ENCODE measurements at places on chromosomes 7 and 10. TPM values are rescaled to one million over a fixed set of nuclear protein-coding genes. Genes with fewer than 3 reads are reported as not detected.

Gene INA
- total RNA-seq: not detected

Gene TMEM225B
- 1.1 TPM for total RNA-seq

Gene TMEM176A
- total RNA-seq: not detected

Gene HOXA10
- total RNA-seq: 0.35 TPM

Gene PNLIPRP2
- not detected for total RNA-seq

Gene PTEN
- total RNA-seq: 99.2 TPM

Gene CCL24
- total RNA-seq: not detected

Gene ZDHHC4
- total RNA-seq: 20.4 TPM

Gene PROSER2
- total RNA-seq: 1.3 TPM

DNA sequence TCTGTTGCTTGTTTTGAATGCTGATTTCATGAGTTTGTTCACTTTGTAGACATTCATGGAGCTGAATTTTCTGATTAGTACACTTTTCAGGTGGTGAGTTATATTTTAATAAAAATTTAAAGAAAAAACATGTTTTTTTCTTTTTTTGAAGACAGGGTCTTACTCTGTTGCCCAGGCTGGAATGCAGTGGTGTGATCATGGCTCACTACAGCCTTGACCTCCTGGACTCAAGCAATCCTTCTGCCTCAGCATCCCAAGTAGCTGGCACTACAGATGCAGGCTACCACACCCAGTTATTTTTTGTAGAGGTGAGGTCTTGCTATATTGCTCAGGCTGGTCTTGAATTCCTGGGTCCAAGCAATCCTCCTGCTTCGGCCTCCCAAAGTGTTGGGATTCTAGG, 23.7 kb downstream of the PDZD8 start:
- DNase-seq: no peak

GRCh38 chr10:43857206-43857930, 208.7 kb upstream of the ZNF32 start:
- DNase-seq: no peak

DNA sequence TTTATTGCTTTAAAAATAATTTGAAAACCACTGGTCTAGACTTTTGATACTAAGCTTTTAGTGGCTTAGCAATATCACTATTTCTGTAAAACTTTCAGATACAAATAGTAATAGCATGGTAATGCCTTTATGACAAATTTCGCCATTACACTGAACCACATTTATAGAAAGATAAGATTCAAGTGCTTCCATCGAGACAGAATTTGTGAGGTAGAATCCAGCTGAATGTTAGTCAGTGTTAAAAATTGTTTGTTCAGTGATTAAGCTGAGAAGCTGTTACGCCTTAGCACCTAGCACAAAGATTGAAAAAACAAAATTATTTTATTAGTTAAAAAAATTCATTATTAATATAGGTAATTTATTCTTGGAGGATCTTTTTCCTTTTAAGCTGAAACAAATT, 36.5 kb downstream of the GNAT3 start:
- DNase-seq: no peak

DNA sequence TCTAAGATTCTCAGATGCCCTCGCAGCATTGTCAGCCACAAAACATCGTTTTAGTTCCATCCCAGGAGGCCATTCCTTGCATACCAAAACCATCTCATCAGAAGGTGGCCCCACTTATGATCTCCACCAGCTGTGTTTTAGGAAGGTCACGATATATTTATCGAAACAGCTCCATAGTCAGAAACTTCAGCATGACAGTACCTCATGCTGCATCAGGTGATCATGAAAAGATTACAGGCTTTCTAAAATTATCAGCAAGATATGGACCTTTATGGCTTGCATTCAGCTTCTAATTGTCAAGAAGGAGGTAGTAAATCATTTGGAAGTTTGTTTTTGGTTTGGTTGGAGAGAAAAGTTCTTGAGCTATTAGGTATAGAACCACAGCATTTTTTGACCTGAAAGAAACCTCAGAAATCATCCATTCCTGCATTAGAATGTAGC, 20.0 kb downstream of the JAZF1 start:
- DNase-seq: no peak

- no peak for DNase-seq
Observed at GRCh38 chr7:157528785-157529341, 192.1 kb downstream of the DNAJB6 start.

- no peak for DNase-seq
Observed at GRCh38 chr10:96670786-96671185, 49.5 kb downstream of the PIK3AP1 start.

DNA sequence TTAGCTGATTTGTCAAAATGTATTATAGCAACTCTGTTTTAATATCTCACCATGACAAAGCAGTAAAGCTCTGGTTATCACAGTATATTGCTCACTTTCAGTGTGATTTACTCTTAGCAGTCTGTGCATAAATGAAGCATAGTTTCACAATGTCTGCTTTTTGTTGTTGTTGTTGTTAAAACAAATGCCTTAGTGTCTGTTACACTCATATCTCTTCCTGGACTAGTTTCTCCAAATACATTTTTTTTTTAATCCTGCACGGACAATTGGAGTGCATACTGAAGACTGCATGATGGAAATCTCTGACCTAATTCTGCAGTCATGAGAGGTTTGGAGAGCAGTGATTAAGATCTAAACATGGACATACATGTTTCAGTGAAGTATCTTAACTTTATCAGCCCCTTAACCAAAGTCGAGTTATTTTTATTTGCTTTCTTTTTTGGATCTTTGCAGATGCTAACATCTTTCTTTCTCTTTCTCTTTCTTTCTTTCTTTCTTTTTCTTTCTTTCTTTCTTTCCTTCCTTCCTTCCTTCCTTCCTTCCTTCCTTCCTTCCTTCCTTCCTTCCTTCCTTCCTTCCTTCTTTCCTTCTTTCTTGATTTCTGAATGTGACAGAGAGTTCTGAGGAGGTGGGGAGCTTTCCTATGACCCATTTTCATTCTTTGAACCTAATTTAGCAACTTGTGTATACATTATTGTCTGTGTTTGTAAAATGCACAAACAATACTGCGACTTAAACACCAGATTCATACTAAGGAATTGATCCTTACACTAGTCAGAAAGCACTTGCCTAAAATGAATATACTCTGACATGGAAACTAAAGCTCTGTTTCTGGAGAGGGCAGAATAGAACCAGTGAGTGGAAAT, 161.5 kb upstream of the AGR3 start:
- no peak for DNase-seq

- no peak for DNase-seq
Observed at GRCh38 chr10:96639899-96640298, 53.1 kb upstream of the TM9SF3 start.

DNA sequence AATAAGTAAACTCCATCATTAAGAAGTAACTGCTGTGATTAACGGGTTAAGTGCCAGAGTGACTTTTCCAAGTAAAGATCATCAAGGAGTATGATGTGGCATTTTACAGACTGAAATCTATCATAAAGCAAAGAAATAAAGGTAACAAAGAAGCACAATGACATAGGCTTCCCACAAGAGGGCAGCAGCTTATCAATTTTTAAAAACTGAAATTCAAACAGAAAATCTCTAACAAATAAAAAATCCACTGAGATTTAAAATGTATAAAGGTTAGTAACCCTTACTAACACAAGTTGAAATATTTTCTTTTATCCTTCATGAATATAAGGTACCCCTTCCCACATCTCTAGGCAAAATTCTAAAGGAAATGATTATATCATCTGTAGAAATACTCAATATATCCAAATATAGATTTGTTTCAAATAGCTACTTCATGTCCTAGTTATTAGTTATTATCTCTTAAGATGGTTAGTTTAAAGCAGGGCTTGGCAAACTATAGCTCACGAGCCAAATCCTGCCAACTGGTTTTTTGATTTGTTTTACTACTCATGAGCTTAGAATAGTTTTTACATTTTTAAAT, 29.2 kb downstream of the FAM3C start:
- peak; percentile 59 for DNase-seq

DNA sequence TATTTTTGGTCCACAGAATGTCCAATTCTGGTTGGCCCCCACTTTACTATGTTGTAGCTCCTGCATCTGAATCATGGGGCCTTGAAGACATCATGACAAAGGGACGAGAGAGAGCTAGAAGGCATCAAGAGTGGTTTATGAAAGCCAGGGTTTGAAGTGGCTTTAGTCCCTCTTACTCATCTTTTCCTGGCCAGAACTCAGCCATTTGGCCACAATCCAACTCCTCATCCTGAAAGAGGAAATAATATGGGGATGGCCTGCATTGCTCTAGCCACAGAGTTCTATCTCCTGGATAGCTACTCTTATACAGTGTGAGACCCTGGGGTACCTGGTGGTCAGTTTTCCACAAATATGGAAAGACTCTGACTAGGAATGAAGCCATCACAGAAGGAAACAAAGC, 418.9 kb downstream of the XPNPEP1 start:
- DNase-seq: no peak

DNA sequence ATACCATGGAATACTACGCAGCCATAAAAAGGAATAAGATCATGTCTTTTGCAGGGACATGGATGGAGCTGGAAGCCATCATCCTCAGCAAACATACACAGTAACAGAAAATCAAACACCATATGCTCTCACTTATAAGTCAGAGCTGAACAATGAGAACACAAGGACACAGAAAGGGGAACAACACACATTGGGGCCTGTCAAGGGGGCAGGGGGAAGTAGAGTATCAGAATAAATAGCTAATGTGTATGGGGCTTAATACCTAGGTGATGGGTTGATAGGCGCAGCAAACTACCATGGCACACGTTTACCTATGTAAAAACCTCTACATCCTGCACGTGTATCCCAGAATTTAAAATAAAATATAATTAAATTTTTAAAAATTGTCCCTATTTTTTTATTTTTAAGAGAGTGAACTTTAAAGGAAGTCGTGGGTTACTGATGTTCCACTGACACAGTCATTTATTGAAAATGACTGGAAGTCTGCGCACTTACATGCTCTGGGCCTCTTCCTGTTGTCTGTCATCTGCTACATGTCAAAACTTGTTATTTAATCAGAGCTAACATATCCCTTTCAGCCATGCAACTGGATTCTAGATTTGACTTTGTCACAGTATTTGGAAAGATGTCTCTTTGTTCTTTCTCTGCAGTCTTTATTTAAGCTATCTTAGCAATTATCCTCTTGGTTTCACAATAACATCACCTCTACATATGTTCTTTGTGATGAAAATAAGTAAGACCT, 73.7 kb upstream of the ABCB5 start:
- no peak for DNase-seq

- no peak for DNase-seq
Observed at GRCh38 chr7:109898-110556, 82.3 kb upstream of the FAM20C start.

DNA sequence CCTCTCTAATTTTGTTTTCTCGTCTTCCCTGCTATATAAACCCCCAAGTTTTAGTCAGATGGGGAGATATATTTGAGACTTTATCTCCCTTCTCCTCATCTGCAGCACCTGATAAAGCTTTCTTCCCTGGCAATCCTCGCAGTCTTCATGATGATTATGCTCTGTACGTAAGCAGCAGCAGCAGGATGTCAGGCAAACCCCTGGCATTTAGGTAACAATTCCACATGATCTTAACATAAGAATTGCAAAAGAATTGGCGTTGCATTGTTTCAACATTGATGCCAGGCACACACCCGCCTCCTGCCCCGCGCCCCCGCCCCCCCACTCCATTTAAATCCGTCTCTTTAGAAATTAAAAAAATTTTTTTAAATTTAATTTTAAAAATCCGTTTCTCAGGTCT, 6.1 kb downstream of the PKD1L1 start:
- no peak for DNase-seq

GRCh38 chr7:69232445-69233376, 365.6 kb upstream of the AUTS2 start:
- no peak for DNase-seq

- no peak for DNase-seq
Observed at GRCh38 chr7:57867884-57868701, 418.1 kb downstream of the ZNF716 start.

All from CD4-positive, CD25-positive, alpha-beta regulatory T cell (primary cell).